ENCODE measurements at places on chromosomes 4 and X.

DNA sequence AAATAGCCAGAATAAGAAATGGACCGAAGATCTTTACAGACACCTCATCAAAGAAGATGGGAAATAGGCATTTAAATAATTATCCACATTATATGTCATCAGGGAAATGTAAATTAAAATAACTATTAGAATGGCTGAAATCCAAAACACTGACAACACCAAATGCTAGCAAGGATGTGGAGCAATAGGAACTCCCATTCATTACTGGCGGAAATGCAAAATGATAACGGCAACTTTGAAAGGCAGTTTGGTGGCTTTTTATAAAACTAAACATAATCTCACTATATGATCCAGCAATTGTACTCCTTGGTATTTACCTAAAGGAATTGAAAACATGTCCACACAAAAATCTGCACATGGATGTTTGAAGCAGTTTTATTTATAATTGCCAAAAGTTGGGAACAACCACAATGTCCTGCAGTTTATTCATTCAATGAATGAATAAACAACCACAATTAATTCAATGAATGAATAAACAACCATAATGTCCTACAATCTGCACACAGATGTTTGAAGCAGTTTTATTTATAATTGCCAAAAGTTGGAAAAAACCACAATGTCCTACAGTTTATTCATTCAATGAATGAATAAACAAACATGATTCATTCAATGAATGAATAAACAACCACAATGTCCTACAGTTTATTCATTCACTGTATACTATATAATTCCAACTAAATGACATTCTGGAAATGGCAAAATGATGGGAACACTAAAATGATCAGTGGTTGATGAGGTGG is 117.6 kb upstream of the PCDH18 start:
- no peak for DNase-seq

DNA sequence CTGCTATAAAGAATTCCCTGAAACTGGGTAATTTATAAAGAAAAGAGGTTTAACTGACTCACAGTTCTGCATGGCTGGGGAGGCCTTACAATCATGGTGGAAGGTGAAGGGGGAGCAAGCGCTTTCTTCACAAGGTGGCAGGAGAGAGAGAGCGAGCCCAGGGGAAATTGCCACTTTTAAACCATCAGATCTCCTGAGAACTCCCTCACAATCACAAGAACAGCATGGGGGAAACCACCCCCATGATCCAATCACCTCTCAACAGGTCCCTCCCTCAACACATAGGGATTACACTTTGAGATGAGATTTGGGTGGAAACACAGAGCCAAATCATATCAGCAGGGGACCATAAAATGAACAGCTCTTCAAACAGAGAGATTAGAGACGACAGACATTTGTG is 198.6 kb downstream of the MAGEB5 start:
- no peak for DNase-seq

DNA sequence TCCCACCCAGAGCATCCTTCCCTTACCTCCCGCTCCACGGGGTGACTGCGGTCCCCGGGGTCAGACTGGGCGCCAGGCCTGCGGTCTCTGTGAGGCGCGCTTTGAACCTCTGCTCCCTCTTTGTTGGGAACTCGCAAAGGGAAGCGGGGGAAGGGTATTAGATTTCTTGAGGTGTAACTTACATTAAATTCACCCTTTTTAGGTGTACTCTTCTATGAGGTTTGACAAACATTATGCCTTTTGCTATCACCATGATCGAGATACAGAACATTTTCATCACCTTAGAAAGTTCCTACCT is 569 bp downstream of the DCK start:
- DNase-seq: no peak

DNA sequence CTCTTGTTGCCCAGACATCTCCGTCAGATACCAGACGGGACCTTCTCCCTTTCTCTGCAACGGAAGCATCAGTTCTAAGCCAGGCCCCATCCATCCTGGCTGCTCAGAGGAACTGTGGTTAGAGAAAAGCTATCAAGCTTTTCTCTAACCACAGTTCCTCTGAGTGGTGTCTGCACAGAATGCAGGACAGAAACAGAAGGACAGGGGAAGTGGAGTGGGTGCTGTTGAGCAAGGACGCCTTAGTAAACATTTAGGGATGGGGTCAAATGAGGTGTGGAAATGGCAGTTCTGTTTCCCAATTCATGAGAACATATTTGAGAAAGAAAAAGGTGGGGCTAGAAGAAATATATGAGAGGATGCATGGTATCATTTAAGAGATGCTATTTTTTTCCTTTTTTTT is 283.8 kb downstream of the CRLF2 start:
- DNase-seq: no peak

- no peak for DNase-seq
These were observed 168.1 kb downstream of the VSIG4 start for GRCh38 chrX:65871671-65872311.

DNA sequence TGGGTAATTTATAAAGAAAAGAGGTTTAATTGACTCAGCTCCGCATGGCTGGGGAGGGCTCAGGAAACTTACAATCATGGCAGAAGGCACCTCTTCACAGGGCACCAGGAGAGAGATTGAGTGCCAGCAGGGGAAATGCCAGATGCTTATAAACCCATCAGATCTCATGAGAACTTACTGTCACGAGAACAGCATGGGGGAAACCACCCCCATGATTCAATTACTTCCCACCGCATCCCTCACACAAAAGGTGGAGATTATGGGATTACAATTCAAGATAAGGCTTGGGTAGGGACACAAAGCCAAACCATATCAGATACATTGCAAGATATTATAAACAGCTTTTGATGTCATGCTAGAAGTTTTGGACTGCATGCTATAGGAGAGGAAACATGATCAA is 204.3 kb downstream of the VEGFC start:
- DNase-seq: no peak

All from T-helper 17 cell (primary cell).